ENCODE measurements at places on chromosomes 1 and 21.

- peak; percentile 36 for ATAC-seq
Measured at GRCh38 chr1:247110627-247111258, 6.6 kb upstream of the ZNF669 start.

GRCh38 chr1:6440198-6441126 lies 15.9 kb downstream of the ESPN start:
- ATAC-seq = peak; percentile 83

- no peak for ATAC-seq
Measured at GRCh38 chr1:21647431-21648351, 21.5 kb downstream of the RAP1GAP start.

DNA sequence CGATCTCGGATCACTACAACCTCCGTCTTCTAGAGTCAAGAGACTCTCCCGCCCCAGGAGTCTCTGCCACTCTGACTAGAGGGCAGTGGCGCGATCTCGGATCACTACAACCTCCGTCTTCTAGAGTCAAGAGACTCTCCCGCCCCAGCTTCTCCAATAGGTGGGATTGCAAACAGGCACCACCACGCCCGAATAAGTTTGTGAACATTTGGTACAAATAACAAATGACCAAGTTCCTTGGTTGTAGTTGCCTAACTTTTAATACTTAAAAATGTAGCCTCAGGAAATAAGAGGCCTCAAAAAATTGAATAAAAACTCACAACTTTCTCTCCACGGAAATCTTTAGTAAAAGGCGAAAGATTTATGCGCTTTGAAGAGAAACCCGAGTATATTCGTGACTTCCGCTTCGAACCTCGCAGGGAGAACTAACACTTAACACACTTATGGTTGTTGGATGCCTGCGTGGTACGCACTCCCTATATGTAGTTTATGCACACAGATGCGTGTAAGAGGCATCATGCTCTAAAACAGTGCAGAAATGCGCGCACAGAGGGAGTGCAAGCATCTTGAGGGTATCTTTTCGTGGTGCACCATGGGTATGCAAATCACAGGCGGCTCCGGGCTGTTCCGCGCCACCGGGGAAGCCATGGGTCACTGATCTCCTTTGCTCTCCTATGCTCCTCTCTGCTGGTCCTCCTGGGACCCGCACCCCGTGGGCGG lies 11.4 kb downstream of the BTBD19 start:
- ATAC-seq = peak; percentile 94

GRCh38 chr1:22249928-22250680 lies 107.2 kb upstream of the WNT4 start:
- ATAC-seq = no peak

DNA sequence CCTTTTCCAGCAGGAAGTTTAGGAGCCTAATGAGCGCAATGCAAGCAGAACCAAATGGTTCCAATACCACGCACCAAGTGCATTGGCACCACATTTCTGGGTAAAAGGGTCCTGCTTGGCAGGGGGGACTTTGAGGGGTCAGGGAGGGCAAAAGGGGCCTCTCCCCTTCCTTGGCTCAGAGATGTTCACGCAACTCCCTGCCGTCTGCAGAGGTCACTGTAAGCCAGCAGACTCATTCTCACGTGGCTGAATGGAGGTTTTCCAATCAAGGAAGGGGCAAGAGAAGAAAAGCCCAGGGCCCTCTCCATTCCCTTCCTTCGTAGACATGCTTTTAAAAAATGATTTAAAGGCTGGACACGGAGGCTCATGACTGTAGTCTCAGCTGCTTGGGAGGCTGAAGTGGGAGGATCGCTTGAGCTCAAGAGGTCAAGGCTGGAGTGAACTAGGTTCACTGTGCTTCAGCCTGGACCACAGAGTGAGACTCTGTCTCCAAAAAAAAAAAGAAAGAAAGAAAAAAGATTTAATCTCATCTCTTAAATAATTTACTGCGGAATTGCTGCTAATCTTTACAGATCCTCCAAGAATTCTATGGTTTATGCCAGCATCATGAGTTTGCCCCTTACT lies 80.3 kb downstream of the RUNX3 start:
- no peak for ATAC-seq

GRCh38 chr1:19798486-19799229 lies 1.1 kb downstream of the TMCO4 start:
- no peak for ATAC-seq

DNA sequence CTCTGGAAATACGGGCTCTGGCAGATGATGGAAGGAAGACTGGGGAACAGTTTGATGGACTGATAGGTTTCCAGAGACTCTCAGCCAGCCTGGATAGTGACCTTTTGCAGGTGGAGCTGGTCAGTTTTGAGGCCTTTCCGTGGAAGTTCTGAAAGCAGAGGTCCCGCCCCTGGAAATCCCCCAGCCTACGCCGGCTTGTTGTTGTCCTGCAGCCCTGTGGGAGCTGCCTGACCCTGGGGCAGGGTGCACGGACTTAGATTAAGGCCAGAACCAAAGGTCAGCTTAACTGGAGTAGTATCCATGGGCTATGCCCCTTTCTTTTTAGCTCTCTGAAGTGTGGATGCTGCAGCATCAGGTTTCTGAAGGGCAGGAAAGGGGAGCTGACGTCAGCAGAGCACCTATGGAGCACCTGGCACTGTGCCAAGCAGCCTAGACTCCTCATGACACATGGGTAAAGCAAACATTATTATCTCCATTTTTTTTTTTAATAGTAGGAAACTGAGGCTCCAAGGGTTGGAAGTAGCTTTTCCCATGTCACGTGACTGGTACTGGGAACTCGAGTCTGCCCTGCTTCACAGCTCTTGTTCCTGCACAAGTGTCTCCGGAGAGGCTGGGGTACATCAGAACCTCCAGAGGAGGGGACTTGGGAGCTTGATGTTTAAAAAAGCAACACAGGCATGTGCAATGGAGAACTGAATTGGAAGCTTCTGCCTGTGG lies 38.5 kb downstream of the IER5 start:
- no peak for ATAC-seq

GRCh38 chr21:36909901-36910561 lies 56.4 kb downstream of the HLCS start:
- peak; percentile 85 for ATAC-seq

GRCh38 chr1:215681041-215681440 lies 113.9 kb downstream of the KCTD3 start:
- ATAC-seq = no peak

GRCh38 chr1:145999321-146000024 lies 3.1 kb upstream of the TXNIP start:
- no peak for ATAC-seq

DNA sequence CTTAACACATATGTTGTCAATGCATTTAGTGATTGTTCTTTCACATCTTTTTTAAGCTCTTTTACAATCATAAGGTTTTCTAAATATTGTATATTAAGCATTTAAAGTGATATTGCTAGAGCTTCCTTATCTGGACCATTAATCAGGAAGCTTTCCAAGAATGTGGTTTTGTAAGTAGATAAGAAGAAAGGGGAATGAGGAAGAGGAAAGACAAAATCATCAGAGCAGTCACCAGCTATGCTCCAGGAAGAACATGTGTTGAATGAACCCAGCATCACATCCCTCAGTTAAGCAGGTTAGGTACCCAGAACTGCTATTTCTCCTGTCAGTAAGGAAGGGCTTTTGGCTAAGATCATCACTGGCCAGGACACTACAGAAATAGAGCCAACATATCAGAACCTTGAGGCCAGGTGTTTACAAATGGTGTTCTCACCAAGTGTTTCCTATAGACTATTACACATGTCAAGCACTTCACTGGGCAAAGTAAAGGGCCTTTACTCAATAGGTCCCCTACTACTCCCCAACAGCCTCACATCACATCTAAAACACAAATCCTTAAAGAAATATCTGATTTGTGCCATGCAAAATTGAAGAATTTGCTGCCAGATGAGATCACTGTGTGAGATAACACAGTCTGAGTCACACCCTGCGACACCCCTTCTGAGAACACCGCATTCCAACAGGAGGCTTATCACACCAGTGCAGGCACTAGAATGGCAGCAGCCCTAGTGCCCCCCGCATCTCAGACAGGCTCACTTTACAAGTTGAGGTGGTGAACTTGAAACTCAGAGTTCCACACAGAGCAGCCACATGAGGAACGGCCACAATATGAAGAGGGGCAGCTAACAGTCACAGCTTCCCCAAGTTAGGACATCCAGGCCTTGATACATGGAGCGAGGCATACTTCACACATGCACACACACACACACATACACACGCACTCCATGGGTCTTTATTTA lies 1.8 kb upstream of the SPRR2A start:
- no peak for ATAC-seq

DNA sequence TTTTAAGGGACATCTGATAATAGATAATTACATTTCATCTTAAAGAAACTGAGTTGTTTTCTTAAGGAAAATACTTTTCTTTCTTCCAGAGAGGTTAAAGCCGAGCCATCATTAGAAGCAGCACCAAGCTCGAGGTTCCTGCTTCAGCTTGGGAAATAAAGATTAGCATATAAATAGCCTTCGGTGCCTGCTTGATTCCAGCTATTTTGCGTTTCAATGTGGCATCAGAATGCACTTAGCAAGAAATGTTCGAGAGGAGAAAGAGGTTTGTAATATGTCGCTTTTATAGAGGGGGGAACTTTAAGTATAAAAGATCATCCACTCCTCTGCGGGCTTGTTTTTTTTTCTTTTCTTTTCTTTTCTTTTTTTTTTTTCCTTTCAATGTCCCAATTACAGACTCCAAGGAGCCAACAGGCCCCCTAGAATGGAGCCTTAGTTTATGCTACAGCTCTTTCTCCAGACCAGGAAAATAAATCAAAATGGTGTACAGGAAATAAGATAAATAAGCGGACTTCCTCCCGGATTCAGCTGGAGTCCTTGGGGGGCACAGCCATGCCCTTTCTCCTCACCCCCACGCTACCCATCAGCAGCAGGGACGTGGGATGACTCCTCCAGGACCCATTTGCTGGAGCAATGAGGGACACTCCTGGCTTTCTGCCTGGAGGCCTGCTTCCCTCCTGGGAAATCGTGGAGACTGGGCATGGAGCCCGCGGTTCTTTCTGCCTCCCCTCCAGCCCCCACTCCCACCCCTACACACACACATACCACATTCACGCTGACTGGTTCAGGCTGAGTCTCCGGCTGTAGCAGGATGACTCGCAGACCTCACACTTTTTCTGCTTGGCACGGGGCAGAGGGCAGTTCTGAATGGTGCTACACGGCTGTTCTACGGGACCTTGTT lies 131.6 kb downstream of the RRAGC start:
- no peak for ATAC-seq

DNA sequence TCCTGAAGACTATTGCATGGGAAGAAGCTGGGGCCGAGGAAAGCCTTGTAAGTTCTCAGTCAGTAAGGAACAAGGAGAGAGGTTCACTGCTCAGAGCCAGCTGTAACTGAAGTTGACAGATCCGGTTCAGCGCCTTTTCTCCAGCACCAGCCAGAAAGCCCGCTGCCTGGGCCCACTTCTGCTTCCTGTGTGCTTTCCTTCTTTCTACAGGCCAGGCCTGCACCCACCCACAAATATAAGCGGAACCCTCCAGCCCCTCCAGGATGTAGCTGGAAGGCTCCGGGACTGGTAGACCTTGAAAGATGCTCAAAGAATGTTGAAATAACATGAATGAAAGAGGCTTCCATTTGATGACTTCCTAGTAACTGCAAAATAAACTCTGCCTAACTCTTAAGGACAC lies 38.8 kb downstream of the PARP1 start:
- no peak for ATAC-seq

DNA sequence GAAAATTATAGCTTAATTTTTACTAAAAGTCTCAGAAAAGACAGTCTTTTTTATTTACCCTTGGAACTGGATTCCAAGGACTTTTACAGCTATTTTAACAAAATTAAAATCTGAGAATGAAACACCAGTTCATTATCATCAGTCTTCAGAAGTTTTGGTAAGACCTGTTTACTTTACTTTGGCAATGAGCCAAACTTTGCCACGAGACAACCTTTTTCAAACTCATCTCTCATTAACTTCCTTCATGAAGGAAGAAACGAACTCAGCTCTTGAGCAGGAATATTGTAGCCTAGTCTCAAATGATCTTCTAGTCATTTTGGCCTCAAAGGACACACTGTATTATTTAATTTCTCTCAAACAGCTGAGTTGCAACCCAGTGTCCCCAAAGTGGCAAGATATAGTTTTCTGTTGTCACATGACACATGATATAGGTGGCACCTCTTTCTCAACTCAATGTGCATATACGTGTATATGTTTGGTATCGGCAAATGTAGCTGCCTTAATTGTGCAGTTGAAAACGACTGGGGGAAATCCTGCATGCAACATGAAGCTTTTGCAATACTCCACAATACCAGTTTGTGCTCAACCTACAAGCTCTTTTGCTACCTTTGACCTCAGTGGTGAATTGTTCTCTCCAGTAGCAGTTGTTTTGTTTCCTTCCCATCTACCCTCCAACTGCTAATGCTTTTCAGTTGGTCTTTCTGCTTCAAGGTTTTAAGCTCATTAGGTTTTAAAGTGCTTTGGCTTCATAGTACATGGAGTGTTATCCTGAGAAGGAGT lies 8.4 kb upstream of the GNG4 start:
- ATAC-seq = no peak

DNA sequence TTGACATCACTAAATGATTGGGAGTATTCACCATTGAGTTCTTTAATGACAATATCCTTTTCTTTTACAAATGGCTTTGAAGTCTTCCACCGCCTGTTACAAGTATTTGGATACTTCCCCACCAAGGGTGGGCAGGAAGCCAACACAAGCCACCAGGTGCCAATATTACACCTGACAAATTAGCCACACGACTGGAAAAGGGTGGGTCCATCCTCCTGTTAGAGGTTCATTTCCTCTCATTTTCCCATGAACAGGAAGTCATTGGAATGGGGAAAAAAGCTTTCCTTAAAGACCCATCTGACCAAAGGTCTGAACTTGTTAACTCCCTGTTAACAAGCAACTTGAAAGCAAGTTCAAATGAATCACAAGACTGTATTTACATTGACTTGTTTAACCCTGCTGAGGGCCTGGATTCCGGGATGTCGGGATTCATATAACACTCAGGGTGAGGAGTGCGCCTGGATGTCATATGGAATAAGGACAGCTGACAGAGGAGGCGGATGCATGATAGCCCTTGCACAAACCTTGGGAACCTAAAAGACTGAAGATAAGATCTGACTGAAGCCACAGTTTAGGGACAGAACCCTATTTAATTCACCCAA lies 40.5 kb upstream of the PROX1 start:
- ATAC-seq = no peak

DNA sequence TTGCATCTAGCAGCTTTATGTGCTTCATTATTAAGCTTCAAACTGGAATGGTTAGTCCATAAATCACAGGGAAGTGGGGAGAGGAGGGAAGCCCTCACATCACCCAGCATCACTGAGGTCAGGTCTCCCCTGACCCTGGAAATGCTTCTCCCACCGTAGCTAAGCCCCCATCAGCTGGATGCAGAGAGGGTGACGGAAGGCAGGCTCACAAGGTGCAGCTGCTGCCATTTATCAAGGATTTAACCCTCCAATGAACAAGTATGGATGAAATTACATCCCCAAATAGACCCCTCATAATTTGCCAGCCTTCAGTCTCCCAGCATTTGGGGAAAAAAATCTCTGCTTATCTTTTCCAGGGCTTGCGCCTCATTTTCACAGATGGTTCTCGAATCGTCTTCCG lies 60.8 kb downstream of the PGM1 start:
- no peak for ATAC-seq

All from activated CD4-positive, CD25-positive, alpha-beta regulatory T cell treated with anti-CD3 and anti-CD28 coated beads, Interleukin-2, amount 50 U/mL, for 24 hours (primary cell).